DMS153 (cell line): ENCODE measurements at places on chromosomes 11 and 22.

- DNase-seq: no peak
Observed at GRCh38 chr22:39110631-39111561, 13.9 kb downstream of the APOBEC3H start.

DNA sequence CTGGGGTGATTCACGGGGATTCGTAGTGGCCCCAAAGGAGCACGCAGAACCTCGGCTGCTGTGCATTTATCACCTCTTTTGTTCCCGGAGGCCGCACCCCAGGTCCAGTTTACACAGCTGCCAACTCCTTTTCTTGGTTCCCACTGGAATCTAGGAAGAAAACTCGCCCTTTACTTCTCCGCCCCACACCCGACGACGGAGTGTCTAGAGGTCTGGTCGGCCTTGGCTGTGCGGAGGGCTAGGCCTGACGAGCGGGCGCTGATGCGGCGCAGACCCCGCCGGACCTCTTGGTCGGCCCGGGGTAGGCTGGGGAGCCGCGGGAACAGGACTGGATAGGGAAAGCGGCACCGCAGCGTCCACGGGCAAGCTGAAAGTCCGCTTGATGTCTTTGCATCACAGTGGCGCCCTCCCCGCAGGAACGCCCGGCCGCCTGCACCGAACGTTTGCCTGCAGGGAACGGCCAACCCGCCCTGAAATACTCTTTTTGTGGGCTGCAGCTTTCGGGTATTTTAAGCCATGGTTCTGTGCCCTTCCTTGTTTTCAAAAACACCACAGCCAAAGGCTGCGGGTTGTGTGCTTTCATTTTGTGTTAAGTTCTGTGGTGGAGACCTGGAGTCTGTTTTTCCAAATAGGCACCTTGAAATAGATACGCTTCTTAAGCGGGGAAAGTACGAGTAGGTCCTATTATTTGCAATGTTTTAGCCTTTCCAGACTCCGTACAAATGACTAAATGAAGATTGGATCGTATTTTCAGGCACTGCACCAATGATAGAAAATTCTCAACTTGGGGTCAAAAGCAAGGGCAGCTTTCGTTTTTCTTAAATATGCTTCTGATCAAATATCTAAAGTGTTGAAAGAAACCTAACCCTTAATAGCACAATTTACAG is 829 bp upstream of the ZBED5 start:
- peak; percentile 49 for DNase-seq

GRCh38 chr11:46528445-46529094 is 65.3 kb downstream of the AMBRA1 start:
- DNase-seq: no peak

GRCh38 chr22:27273436-27273835 is 528.1 kb downstream of the MN1 start:
- no peak for DNase-seq

DNA sequence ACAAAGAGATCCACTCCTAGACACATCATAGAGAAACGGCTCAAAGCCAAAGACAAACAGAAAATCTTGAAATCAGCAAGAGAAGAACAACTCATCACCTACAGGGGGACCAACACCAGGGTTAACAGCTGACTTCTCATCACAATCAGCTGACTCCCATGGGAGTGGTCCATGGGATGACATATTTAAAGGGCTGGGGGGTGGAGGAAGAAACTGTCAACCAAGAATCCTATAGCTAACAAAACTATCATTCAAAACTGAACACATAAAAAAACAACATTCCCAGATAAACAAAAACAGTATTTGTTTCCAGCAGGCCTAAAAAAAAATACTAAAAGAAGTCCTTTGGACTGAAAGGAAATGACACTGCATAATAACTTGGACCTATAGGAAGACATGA is 86.7 kb downstream of the APOL5 start:
- no peak for DNase-seq

DNA sequence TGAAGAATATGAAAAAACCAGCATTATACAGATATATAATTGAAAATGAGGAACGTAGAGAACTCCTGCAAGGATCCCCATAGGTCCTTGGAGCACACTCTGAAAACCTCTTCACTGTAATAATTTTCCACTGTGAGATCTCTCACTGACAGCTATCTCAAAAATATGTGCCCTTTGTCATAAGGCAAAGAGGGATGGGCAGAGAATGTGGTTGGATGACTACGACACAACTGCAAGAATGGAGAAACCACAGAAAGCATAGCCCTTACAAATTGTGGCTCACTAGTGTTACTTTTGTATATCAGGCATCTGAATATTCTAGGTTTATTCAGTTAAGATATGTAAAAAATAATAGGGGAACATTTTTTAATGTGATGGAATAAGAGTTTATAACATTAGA is 7.9 kb upstream of the CTSC start:
- DNase-seq: no peak

GRCh38 chr22:18110194-18110953 is at the start of gene TUBA8:
TSS of gene TUBA8 (plus strand) at chr22:18110809. CDS start at chr22:18110866, 57 bp downstream.
- DNase-seq: peak; percentile 46

GRCh38 chr11:74611369-74611861 is 19.0 kb downstream of the POLD3 start:
- DNase-seq: no peak

DNA sequence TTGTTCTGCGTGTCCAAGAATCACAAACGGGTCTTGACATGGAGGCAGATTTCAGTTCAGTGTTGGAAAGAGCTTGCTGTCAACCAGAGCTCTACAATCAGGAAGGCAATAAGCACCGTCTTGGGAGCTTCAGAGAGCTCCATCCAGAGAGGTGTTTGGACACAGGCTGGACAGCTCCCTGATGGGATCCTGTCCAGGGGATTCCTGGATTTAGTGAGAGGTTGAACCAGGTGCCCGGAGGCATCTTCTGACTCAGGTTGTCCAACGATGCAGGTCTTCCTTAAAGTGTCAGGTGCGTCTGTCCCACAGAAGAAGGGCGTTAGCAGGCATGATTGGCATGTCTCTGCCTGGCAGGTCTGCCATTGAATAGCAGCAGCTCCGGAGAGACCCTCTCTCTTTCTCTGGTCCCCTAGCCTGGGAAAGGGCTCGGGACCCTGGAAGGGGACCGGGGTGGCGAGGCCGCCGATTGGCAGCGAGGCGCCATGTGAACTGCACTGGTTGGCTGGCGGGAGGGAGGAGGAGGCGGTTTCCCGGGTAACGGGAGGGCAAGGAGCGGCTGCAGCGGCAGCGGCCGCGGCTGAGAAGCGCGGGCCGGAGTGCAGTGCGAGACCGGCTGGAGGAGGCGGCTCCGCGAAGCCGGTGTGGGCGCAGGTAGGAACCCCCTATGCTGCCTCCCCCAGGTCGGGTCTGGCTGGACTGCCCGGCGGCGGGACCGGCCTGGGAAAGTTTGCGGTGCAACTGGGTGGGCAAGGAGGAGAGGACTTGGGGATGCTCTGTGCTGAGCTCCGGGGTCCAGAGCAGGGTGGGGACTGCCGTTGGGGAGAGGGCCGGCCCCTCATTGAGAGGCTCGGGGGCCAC is 104.1 kb upstream of the E2F8 start:
- DNase-seq: no peak

DNA sequence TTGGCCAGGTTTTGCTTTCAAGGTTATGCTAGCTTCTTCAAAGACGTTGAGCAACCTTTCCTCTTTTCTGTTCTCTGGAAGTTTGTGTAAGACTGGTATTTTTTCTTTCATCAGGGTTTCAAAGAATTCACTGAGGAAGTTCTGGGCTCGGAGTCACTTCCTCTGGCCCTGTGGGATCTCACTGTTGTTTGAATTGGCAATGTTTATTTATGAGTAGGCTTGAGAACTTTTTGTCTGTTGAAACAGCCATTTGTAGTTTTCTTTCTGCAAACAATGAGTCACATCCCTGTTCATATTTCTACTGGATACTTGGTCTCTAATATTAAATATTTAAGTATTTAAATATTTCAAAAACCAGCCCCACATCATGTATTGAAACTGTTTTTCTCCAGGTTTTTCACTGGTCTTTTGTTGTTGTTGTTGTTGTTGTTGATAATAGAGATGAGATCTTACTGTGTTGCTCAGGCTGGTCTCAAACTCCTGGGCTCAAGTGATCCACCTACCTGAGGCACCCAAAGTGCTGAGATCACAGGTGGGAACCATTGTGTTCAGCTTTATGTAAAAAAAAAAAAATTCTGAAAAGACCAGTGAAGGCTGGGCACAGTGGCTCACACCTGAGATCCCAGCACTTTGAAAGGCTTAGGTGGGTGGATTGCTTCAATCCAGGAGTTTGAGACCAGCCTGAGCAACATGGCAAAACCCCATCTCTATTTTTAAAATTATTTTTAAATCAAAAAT is 26.9 kb downstream of the SUSD2 start:
- no peak for DNase-seq

DNA sequence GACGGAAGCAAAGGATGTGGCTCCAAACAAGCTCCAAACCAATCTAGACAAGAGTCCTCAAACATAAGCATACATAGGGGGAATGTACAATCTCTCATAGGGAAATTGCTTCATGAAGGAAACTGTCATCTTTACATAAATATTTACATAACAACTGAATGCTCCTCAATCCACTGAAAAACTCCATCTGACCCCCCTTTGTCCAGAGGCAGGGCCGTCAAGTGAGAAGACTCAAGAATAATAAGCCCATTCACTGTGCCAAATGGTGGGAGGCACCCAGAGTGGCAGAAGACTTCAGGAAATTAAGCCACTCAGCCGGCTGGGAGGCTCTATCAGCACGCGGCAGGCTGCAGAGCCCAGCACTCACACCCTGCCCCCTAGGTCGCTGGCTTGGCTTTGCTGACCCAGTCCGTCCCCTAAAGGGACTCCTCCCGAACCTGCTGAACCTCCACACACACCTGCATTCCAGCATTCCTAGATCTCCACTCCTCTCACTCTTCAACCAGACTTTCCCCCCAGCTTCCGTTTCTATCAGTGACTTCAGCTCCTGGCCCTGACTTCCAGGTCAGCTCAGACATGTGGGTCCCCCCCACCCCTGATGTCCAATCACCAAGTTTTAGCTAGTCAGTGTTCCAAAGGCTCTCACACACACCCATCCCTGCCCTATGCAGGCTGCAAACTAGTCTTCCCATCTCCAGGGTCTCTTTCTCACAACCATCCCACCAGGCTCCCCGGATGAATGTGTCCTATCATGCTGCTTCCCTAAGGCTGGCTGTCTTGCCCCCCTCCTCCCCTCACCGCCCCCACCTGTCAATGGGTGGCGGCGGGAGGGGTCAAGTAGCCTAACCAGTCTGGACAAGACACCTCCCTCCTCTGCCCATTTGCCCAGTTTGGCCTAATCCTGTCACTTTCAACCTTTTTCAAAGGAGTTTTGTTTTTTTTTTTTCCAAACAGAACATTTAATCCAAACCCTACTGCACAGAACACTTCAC is 11.3 kb downstream of the VPS37C start:
- no peak for DNase-seq

GRCh38 chr11:34067383-34068065 is 16.0 kb downstream of the CAPRIN1 start:
- DNase-seq: no peak

- DNase-seq: no peak
Observed at GRCh38 chr11:73446766-73447165, 70.6 kb downstream of the RELT start.

GRCh38 chr22:46546466-46547178 is 9.2 kb upstream of the CELSR1 start:
- no peak for DNase-seq

DNA sequence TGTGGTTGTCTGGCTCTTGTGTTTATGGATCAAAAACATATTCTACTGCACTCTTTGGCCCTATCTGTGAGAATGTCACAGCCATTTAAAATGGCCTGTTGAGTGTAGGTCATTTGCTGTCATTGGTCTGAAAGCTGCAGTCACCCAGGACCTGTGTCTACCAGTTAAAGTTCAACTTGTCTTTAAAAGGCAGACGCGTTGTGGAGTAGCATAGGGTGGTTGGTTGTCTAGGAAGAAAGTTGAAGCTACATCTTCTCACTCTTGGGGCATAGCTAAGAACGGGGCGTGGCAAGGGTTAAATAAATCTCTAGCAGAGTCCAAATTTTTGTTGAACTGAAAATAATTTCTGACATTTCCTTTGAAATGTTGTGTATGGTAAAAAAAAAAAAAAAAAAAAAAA is 110.7 kb upstream of the E2F8 start:
- DNase-seq: no peak

GRCh38 chr11:86876716-86877234 is 76.4 kb downstream of the PRSS23 start:
- no peak for DNase-seq

- no peak for DNase-seq
Observed at GRCh38 chr11:11813288-11813962, 28.3 kb upstream of the USP47 start.

DNA sequence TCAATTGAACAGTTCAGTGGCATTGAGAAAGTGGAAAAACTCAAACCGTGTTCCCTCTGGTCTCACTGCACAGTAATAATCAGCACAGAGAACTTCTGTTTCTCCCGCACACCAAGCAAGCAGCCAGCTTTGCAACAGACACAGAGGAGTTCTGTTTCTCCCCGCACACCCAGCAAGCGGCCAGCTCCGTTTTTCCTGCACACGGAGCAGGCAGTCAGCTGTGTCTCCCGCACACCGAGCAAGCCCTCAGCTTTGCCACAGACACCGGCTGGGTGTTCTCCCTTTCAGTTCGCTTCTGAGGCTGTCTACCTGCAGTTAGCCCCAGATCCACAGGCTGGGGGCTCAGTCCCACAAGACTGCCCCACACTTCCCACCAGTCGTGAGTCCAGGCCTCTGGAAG is 9.9 kb upstream of the TALDO1 start:
- DNase-seq: no peak

GRCh38 chr11:102522312-102523188 is 8.0 kb downstream of the MMP7 start:
- DNase-seq: no peak

DNA sequence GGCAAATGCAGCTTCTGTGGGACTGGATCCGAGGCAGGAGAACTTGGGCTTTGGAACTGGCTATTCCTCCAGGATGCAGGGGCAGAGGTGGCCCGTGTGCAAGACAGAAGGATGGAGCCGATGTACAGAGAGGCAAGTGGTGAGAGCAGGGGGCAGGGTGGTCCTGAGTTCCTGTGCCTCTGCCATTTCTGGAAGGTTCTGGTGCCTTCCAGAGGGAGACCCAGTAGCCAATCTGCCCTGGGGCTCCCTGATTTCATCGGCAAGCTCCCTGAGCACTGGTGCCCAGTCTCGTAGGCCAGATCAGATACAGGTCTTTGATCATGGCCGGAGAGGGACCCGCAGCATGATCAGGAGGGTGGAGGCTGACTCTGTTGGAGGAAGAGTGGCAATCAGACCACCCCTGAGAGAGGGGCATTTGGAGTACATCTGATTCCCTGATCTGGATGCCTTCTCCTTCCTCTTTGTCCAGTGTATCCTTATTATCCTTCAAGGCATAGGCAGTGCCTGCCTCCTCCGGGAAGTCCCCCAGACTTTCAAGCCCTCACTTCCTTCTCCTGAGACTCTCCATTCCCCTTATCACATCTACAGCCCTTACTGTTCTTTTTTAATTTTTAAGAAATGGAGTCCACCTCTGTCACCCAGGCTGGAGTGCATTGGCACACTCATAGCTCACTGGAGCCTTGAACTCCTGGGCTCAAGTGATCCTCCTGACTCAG is 9.7 kb downstream of the MRGPRD start:
- DNase-seq: no peak
